Myocyte (in vitro differentiated cells): ENCODE measurements at places on chromosomes 12 and 14. TPM values are rescaled to one million over a fixed set of nuclear protein-coding genes. Genes with fewer than 3 reads are reported as not detected.
A peak's percentile ranks its signal among the peaks of the same experiment; 100 is the strongest.

- DNase-seq, result no peak
Measured at GRCh38 chr14:56953884-56954283, 143.6 kb upstream of the OTX2 start.

- DNase-seq, result peak; percentile 33
Measured at GRCh38 chr14:32202491-32202997, 525 bp downstream of the RNU6-8 start.

DNA sequence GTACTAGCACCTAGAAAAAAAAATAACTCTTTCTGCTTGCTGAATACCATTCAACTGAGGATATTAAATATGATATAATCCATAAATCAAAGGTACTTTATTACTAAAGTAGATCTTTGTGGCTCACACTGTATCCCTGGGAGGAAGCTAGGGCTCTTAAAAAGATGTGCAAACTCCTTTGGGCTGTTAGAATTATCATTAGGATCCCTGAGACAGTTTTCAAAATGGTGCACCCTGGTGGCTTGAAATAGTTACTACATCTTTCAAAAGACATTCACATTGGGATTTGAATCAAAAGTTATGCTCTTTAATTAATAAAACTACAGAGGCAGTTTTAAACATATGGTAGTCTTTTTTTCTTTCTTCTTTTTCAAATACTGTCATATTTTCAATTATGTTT is 228.5 kb upstream of the G2E3 start:
- peak; percentile 13 for DNase-seq

DNA sequence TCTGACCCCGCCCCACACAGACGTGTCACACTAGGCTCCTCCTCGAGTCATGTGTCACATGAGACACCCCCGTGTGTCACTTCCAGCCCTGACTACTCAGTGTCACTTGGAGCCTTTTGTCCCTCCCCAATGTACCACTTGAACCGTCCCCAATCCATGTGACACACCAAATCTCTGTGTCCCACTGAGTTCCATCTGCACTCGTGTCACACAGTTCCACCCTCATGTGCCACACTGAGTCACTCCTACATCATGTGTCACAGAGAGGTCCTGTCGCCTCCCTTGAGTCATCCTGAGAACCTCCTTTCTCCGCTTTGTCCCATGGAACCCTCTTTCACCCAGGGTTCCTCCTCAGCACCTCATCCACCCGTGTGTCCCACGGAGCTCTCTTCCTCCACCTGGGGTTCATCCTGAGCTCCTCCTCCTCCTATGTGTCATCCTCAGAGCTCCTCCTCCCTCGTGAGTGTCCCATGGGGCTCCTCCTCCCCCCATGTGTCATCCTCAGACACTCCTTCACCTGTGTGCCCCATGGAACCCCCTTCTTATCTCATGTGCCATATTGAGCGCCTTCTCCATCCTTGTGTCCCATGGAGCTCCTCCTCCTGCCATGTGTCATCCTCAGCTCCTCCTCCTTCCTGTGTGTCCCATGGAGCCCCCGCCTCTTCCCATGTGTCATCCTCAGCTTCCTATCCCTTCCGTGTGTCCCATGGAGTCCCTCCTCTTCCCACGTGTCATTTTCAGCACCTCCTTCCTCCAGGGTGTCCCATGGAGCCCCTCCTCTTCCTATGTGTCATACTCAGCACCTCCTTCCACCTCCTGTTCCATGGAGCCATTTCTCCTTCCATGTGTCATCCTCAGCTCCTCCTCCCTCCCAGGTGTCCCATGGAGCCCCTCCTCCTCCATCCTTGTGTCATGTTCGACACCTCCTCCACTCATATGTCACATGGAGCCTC is 32.0 kb downstream of the RTL1 start:
- DNase-seq, result no peak

SLC17A8 gene
- 0.05 TPM in 1 of 2 replicates, not detected in the other for total RNA-seq

DNA sequence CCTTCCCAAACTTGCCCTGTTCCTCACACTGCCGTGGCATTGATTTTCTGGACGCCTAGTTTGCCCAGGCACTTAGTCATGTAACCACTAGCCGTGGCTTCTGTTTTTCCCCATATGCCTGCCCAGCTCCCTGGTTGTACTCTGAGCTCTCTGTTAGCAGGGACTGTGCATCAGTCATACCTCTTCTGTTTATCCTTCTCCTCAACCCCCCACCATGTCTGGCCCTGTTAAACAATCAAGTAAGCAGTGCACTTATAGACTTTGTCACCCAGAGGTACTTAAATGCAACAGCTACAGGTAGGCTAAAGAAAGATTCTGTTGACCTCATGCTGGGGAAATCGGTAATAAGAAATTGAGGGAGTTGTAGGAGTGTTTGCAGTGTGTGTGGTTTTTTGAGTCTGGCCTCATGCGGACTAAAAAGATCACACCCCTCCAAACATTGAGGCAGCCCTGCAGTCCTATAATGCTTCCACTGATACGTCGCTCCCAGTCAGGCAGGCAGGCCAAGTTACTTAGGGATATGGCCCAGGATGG is 17.0 kb downstream of the UBE3B start:
- DNase-seq, result no peak

- DNase-seq, result no peak
Measured at GRCh38 chr12:118946256-118946655, 35.1 kb upstream of the SRRM4 start.

KLRD1 gene
- under 0.01 and 0.03 TPM in 2 replicates for total RNA-seq

DNA sequence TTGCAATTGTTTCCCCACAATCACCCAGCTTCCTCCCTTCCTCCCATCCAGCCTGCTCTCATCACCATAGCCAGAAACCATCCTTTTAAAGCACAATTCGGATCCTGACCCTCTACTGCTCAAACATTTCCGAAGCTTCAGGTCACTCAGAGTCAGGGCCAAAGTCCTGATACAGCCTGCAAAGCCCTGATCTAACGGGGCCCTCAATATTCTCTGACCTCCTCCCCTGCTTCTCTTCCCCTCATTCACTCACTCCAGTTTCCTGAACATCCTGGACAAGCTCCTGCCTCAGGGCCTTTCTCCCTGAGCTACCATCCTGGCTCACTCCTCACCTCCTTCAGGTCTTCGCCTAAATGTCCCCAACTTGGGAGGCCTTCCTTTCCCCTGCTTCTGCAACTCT is 46.1 kb downstream of the PITPNM2 start:
- no peak for DNase-seq

TMBIM4 gene
- 95.8 and 115 TPM in 2 replicates for total RNA-seq

DNA sequence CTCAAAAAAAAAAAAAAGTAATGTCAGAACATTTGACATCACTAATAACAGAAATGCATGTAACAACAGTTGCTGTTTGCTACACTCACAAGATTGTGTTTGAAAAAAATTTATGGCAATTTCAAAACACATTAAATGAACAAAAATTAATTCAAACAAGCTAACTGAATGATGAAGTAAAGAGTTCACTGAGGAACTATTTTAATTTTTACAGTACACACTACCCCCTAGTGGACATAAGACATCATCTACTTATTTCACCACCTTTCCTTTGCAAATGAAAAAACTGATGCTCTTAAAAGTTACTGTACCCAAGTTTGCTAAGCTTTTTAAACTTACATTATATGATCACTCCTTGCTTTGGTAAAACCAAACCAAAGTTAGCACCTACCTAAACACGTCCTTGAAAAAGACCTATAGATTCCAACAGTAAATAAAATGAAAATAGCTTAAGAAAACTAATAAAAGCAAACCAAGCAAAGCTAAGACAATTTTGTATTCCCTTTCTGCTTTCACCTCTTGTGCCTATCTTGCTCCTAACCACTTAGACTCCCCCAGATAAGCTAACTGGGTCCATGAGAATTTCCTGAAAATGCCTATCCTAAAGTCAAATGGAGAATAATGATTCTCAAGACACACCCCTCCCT is 22.2 kb downstream of the UBE2N start:
- peak; percentile 60 for DNase-seq

DNA sequence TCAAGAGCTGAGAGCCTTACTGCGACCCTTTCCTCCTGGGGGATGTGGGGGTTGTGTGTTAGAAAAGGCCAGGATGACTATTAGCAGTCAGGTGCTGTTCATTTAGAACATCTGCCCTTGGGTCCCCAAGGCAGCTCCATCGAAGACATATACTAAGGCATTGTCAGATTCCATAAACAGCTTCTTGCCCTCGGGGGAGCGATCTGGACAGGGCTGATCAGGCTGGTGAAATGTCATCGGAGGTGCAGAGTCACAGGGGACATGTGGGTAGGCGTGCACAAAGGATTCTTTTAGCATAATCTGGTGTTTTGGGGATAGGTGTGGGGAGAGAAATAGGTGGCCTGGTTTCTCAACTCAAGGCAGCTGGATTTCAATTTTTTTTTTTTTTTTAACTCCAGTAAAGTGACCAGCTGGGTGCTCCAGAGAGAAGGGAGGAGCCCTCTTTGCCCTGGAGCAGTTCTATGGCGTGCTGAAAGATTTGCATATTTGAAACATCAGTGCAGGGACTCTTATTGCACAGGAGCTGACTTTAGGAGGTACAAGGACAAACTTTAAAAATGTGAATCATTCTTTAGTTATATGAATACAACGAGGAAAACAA is 160.1 kb downstream of the SUDS3 start:
- no peak for DNase-seq

- no peak for DNase-seq
Measured at GRCh38 chr12:109820816-109821381, 12.3 kb downstream of the TRPV4 start.

- DNase-seq, result peak; percentile 80
Measured at GRCh38 chr12:59149995-59150642, 229.8 kb upstream of the LRIG3 start.
